ENCODE measurements at places on chromosomes 5 and 9. TPM values are rescaled to one million over a fixed set of nuclear protein-coding genes. Genes with fewer than 3 reads are reported as not detected.

LRRC19 gene
- total RNA-seq: not detected

GRCh38 chr5:132002757-132003156, 8.7 kb downstream of the ACSL6 start:
- H3K4me3 ChIP-seq: no peak overlapping the region
- H3K27me3 ChIP-seq: no peaks in the 10 kb centered on the region
- no peaks in the 10 kb centered on the region for H3K36me3 ChIP-seq
- H3K27ac ChIP-seq: no peak overlapping the region
- no peak for DNase-seq

CD274 gene
- 3.9 TPM for total RNA-seq

ELOVL7 gene
- not detected for total RNA-seq

DNA sequence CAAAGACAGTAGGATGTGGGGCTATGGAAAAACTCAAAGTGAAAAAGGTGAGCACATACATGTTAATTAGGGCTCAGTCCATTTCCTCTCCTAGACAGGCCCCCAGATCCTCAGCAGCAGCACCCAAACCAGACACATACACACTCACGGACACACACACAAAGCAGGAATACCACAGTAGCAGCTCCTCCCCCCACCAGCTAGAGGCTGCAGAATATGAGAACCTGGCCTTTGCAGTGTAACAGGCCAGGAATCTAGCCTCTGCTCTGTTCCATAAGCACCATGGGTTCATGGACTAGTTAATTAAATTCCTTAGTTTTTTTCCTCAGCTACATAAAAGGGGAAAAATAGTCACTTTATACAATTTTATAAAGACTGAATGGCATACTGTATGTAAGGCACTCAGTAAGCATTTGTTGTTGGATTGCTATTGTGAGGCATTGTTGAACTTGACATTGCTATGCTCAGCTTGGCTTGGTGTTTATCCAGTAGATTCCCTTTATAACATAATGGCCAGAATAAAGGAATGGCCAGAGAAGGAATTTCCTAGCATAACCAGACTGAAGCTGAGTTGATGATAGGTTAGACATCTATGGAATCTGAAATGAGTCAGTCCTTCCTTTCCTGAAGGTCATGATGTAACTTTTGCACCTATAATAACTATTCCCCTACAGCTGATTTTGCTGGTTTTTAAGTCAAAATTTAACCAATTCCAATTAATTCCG, 186.8 kb downstream of the SEMA5A start:
- no peak overlapping the region for H3K4me3 ChIP-seq
- H3K36me3 ChIP-seq: no peaks in the 10 kb centered on the region
- H3K4me1 ChIP-seq: no peaks in the 10 kb centered on the region
- DNase-seq: no peak
- no peaks in the 10 kb centered on the region for H3K27me3 ChIP-seq
- H3K27ac ChIP-seq: no peak overlapping the region

Measured in naive thymus-derived CD8-positive, alpha-beta T cell (primary cell).